ENCODE measurements at places on chromosomes 12 and 14. TPM values are rescaled to one million over a fixed set of nuclear protein-coding genes. Genes with fewer than 3 reads are reported as not detected.
A peak's percentile ranks its signal among the peaks of the same experiment; 100 is the strongest.

- DNase-seq = no peak
Measured at GRCh38 chr12:57476993-57477709, 2.5 kb downstream of the ARHGAP9 start.

Gene ZNF641
- 61.4 TPM for total RNA-seq

- no peak for DNase-seq
Measured at GRCh38 chr14:106518054-106518943, 991.9 kb downstream of the TMEM121 start.

Gene PRH2
- total RNA-seq = 1.4 TPM

DNA sequence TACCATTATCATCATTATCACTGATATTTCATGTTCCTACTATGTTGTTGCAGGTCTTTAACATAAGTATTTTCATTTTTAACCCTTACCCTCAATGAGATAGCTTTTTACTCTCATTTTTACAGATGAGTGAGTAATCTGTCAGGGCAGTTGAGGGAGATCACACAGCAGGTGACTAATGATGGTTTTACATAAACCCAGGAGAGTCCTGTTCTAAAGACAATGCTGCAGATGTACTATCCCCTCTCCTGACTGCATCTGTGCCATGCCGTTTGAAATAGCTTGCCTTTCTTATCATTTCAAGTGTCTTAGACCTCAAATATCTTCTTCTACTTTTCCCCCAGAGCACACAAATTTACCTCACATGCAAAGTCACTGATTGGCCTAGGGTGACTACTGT, 1552.1 kb upstream of the SEL1L start:
- DNase-seq = no peak

DNA sequence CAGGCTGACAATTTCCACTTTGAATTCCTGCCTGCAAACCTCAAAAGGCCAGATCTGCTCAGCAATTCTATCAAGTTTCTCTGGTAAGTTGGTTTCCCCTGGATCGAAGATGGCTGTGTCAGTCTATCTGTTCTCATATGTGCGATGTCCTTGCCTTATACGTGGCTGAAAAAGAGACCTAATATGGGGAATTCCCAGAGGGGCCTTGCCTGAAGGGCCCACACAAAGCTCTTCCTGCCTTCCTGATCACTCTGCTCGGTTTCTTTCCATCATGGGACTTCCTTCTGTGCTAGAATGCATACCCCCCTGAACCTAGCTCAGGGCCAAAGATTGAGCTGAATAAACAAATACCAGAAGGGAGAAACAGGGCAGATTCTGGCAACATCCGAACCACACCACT, 13.2 kb downstream of the TCL1B start:
- DNase-seq = no peak

DNA sequence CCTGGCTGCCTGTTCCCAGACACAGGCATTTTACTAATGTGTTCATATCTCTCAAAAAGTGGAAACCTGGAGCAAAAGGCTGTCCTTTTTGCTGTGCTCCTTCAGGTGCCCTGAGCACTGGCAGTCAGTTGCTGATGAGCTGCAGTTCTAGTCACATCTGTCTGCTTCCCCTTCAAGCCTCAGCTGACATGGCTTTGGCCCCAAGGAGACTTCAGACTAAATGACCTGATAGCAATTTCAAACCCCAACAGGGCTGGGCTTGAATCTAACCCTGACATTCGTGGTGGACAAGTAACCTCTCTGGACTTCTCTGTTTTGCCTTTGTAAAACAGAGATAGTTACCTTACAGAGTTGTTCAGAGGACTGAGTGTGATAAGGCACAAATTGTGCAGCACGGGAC, 5.7 kb downstream of the SERPINA9 start:
- DNase-seq = no peak

- DNase-seq = no peak
Measured at GRCh38 chr12:98606359-98606988, 13.0 kb downstream of the SLC25A3 start.

DNA sequence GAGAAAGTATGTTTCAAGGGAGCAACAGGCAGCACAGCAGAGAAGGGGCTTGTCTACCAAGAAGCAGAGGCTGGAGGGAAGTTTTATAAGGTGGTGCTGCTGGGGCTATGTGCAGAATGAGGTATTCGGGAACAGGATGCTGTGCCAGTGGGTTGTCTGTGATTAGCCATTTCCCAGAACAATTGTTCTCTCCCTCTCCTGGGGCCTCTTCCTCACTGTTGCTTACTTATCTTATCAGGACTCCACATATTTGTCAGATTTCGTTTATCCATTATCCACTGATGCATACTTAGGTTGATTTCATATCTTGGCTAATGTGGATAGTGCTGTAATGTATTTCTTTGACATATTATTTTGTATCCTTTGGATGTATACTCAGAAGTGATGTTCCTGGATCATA, 195.1 kb upstream of the RTL1 start:
- peak; percentile 69 for DNase-seq

All from umbilical cord (tissue), 2 donors.